Hepatocyte (in vitro differentiated cells): ENCODE measurements at places on chromosomes 5 and 9.

- DNase-seq, result no peak
Measured at GRCh38 chr5:16755641-16756040, 138.8 kb upstream of the RETREG1 start.

GRCh38 chr9:73133921-73134407 is 17.7 kb upstream of the ANXA1 start:
- peak; percentile 61 for DNase-seq

DNA sequence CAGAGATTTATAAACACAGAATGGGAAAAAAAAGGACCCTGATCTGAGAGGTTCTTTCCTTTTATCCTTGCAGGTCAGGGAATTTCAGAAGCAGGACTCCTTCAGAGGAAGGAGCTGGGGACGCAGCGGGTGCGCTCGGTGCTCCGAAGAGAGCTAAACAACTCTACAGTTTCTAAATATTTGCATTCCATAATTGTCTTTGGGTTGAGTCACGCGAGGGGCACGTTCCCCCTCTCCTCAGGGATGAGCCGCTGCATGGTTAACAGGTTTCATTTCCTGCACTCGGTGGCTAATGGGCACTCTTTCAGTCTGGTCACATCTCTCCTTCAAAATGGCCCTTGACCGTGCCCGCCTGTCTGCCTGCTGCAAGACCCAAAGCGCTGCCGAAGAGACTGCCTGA is 165.0 kb upstream of the HMHB1 start:
- DNase-seq, result no peak

DNA sequence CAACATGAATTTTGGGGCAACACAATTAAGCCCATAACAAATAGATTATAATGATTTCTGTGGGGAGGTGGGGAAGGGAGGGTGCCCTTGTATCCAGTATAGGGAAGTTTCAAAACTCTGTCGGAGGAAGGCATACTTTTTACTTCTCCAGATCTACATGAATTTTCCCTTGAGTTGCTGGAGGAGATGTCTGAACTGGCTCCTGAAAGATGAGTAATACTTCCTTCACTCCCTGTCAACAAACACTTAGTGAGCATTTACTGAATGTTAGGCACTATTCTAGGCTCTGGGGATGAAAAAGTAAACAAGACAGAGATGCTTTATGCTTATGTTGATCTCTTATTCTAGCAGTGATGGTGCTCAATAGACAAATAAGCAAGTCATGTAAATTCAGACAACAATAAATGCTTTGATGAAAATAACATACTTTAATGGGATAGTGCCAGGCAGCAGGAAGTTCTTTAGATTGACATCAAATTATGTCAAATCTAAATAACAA is 197.9 kb upstream of the ANKH start:
- no peak for DNase-seq

- DNase-seq, result no peak
Measured at GRCh38 chr5:943201-943917, 50.7 kb downstream of the TRIP13 start.

DNA sequence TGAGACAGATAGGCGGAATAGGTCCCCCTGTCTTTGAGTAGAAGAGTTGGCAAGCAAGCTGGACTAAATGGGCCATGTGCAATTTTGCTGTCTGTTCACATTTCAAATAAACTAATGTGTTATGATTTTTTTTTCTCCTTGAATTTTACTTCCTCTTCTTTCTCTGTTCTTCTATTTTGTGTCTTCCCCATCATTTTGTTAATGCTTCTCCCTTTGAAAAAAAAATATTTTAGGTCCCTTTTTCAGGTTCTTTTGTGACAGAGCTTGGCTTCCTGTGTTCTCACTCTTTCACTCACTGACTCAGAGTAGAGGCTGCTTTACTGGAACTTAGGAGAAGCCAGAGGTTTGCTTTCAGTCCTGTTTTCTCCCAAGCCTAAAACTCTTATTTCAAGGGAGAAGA is 48.1 kb downstream of the PTCD2 start:
- DNase-seq, result no peak

DNA sequence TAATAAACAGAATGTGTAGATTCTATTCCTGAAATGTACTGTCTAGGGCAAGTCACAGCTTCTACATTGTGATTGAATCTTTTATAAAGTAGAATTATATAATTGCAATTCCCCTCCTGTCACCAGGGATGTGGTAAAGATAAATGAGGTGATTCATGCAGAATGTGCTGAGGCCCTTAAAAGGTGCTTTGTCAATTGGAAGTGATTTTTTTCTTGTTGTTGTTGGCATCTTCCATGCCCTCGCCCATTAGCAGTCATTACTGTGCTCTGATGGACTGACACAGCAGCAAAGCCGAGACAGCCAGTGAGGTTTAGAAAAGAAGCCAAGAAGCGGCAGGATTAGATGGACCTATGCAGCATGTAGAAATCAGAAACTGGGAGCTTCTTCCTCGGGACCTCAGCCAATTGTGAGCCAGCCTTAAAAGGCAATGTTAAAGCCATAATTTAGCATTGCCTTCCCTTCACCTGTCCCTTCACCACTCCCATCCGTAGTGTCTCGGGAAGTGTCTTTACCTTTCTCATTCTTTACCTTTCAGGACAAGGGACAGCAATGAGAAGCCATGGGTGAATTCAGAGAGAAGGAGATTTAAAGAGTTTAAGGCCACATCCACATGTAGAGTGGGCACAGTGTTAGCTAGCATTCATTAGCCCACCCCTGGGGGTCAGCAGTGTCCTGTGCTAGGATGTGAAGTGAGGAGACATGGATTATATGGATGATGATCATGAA is 257.8 kb downstream of the PLK2 start:
- no peak for DNase-seq

- DNase-seq, result no peak
Measured at GRCh38 chr5:136086783-136087566, 45.7 kb upstream of the SMAD5 start.

DNA sequence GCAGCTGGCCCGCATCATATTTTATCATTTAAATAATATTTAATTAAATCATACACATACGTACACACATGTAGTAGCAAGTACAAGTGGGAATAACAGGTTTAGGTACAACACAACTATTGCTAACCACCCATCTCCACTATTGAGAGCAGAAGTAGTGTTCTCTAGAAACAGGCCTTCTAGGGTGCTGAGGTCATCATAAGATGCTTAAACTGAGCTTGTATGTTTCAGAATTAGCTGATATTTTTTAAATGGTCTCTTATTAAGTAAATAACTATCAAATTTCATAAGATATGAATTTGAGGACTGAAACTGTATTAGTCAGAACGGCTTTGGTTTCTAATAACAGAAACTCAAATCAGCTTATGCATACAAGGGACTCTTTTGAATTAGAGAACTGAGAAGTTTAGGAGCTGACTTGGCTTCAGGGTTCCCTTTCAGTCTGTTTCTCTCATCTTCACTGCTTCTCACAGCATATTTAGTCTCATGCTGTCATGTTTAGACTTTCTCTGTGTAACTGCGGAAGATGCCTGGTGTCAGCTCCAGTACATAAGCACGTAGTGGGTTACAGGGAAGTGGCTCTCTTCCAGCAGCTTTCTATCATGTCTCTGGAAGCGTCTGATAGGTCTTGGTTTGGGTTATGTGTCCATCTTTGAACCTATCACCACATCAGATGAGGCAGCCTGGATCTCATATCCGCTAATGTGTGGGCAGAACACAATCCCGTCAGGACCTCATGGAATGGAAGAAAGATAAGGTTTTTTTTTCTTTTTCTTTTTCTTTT is 25.0 kb upstream of the OCLN start:
- no peak for DNase-seq

GRCh38 chr5:133552925-133553525 is 59.3 kb downstream of the FSTL4 start:
- peak; percentile 73 for DNase-seq

DNA sequence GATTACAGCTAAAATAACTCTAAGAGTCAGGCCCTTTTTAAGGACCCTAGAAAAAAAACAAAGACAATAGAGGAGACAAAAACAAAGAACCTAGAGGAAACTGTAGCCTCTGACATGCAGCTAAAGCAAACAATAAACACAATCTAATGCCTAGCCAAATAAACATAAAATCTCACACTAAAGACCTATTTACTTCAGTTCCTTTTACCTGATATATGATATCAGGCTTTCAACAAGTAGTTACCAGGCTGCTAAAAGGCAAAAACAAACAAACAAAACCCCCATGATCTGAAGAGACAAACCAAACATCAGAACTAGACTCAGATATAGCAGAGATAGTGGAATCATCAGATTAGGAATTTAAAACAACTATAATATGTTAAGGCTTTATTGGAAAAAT is 226.5 kb upstream of the POU5F2 start:
- no peak for DNase-seq

- DNase-seq, result no peak
Measured at GRCh38 chr5:135493406-135494180, 41.4 kb upstream of the TIFAB start.

DNA sequence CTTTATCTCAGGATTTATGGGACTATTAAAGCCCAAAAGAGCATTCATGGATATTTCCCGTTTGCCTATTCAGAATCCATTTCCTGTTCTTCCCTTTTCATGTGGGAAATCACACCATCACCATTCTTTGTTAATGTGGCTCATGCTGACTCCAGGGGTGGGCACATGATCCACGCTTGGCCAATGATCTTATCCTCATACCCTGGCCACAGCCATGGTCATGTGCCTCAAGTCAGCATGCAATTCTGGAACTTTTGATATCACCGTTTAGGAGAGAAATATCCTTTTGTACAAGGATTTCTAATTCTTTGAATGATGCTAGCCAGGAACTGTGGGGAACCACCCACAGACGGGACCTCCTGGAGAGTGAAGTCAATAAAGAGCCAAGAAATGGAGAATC is 272.2 kb downstream of the PRELID2 start:
- no peak for DNase-seq

GRCh38 chr5:164361986-164362385 is 856.6 kb downstream of the MAT2B start:
- DNase-seq, result no peak

DNA sequence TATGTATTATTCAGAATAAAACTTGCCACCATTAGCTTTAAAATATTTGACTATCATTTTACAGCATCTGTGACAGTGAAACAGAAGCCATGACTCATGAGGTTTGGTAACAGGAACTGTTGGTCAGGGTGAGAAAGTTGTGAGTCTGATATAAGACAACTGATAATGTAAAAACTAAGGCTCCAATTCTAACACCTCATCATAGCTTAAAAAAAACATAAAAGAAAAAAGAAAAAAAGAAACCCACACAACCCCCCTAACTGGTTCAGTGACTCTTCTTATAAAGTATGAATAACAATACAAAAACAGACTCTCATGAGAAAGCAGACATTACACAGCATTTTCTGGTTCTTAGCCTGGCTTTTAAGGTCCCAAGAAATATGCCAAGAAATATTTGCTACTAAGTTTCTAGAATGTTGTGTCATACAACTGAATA is 85.8 kb downstream of the MRPS27 start:
- peak; percentile 7 for DNase-seq

DNA sequence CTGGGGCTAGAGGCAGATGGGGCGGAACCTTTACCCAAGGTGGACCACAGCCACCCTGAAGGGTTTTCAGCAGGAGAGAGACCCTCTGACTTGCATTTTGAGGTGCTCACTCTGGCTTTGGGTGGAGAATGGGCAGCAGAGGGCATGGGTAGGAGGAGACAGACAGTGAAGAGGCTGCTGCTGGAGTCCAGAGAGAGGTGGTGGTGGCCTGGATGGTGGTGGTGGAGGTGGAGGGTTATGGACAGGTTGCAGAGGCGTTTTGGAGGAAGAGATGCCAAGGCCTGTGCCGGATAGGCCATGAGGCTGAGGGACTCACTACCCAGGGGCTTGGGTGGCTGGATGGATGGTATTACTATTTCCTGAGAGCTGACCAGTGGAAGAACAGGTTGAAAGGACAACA is 46.1 kb upstream of the CDKN2AIPNL start:
- no peak for DNase-seq

DNA sequence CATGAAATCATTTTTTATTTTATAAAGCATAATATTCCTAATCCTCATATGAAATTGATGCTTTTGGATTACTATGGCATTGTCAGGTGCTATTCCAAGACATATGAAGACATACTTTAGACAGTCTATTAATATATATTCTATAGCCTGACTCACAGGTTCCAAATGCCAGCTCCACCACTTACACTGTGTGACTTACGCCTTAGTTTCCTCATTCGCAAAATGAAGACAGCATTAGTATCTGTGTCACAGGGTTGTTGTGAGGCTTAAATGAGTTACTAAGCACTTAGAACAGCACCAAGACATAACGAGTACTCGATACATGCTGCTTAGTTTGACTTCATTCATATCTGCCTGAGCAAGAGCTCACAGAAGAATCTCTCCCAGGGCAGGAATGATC is 132.2 kb upstream of the PTGER4 start:
- no peak for DNase-seq

DNA sequence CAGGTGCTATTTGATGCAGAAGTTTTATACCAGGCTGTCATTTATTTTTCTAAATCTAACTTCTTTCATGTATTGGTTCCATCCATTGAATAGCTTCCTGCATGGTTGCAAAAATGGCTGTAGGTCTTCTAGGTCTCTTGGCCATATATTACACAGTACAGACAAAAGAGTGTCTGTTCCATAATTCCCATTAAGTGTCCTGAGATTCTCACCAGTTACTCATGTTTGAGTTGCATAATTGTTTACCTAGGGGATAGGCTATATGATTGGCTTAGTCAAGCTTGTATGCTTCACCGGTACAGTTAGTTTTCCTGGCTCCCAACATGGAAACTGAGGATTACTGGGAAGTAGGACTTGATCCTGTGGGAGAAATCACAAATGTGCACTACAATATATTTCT is 399.4 kb upstream of the NUDT12 start:
- no peak for DNase-seq

DNA sequence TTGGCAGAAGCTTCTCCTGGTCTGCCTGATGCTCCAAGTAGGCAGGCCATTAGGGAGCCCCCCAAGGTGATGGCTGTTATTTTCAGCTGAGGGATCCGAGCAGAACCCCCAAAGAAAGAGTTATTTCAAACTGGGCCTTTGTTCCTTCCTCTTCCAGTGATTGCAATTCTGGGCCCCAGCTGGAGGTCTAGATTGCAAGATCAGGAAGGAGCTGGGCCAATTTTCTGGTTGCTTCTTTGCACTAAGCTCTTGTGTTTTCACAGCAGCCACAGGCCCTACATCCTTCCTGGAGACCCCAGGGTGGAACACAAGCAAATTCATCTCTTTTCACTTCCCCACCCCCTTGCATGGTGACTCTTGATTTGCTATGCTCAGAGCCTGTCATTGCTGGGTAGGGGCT is 215.0 kb downstream of the SEMA6A start:
- DNase-seq, result no peak

- no peak for DNase-seq
Measured at GRCh38 chr5:150343994-150344631, 13.4 kb upstream of the TCOF1 start.

DNA sequence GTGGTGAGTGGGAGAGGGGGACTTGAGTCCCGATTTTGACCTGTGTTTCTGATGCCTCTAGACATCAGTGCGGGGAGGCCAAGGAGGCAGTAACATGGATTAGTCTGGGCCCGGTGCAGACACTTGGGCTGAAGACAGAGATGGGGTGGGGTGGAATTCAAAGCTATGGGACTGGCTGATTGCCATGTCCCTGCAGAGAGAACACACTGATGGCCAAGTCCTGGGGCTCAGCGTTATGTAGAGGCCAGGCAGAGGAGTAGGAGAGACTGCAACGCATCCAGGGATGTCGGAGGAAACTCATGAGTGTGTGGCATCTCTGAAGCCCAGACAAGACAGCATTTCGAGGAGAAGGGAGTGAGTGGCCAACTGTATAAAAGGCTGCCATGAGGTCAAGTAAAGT is 30.1 kb downstream of the PSD2 start:
- no peak for DNase-seq
